ENCODE measurements at places on chromosomes 13 and 19.
A peak's percentile ranks its signal among the peaks of the same experiment; 100 is the strongest.

DNA sequence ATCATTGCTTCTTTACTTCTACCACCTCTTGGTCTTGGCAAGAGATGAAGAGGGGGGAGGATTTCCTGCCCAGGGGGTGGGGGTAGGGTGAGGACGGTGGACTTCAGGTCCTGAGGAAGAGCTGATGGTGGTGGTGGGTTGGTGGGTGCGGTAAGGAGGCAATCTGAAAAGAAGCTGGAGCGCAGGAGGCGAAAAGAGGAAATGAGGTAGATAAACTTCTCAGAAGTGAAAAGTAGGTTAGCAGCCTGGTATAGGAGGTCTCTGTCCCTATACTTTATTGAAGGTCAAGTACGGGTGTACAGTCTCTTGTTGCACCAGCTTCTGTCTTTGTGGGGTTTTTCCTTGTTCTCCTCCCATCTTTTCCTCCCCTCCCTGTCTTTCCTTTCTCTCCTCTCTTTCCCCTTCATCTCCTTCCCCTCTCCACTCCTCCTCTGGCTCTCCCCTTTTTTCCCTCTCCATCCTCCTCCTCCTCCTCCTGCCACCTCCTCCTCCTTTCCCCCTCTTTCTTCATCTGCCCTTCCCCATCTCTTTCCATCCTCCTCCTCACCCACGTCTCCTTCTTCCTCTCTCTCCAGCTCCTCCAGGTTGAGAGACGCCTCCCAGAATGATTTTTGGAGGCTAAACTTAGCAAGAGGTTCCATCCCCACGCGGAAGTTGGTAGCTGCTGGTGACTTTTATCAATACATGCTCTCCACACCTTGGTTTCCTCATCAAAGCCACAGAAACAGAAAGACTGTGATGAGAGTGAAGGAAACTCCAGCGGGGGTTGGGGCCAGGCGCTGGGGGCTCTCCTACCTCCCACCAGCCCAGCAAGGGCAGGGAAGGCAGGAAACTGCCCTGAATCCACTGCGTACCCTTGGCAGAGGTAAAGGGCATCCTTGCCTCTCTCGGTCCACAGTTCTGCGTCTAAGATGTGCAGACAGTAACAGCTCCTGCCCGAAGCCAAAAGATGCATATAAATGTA lies 15.3 kb downstream of the TNFSF14 start:
- no peak for DNase-seq

DNA sequence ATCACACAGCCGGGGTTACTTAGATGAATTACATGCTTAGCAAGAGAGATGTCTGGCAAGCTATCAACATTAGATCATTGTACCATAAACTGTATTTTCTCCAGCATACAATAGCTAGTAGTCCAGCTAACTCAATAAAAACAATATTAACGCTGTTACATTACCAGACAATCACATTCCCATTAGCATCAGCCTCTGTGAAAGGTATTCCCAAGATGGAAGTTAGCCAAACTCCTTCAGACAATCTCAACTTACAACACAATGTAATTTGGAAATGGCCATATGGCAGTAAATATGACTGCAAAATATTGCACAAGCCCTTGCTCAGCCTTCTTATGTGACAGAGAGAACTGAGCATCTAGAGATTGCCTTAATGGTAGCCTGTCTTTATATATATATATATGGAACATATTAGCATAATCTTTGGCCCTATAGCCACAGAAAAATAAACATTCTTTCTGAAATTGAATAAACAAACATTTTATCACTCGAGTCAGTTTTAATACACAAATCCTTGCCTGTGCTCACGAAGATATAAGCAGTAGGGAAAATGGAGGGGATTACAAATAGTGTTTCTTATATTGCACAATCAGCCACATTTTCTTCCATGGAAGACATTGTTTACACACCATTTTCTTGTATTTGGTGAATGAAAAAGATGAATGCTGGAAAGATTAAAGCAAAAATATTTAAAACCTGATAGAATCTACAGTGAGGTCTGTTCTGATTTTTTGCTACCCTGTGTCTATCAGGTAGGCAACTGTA lies 1060.5 kb downstream of the DIAPH3 start:
- DNase-seq: no peak

DNA sequence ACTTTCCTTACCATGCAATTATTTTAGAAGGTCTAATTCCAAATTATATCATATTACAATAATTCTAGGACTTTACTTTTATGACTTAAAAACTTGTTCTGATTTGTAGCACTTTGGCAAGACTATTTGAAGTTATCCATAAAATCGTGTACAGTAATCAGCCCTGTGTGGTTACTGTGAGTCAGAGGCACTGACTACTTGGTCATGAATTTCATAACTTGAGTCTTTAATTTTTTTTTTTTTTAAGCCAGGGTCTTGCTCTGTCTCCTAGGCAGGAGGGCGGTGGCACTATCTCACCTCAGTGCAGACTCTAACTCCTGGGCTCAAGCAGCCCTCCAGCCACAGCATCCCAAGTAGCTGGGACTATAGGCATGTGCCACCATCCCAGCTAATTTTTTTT lies 1319.2 kb upstream of the SLC10A2 start:
- DNase-seq: no peak

DNA sequence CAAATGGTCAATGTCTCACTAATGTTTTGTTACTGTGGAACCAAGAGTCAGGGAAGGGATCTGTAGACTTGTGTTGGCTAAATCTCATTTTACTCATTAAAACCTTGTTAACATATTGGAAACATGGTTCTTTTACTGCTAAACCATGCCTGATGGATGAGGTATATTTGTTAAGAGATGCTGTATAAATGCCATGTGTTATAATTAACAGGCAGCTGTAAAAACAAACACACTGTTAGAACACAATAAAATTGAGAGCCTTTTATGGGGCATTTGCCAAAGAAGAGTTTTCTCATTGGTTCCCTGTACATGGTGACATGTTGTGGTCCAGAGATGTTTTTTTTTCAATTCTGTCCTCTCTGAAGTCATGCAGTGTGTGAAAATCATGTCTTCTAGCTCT lies 121.9 kb downstream of the ESD start:
- DNase-seq: peak; percentile 26

- no peak for DNase-seq
Measured at GRCh38 chr19:50722201-50723013, 757 bp upstream of the CLEC11A start.

DNA sequence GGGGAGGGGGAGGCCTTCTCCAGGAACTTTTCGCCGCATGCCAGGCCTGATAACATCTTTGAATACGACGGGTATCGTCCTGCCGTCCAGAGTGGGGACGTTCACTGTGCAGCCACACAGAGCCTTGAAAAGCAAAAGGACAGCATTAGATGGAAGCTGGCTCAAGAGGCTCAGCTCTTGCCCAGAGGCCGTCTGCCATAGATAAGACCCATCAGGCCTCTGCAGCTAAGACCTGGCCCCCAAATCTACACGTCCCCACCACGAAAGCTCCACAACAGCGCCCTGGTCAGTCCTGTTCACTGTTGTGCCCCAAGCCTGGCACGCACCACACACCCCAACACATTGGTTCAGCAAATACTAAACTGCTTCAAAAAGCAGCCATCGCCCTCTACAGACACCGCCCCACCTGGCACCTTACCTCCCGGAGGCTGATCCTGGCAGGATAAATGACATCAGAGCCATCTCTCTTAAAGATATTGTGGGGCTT lies 2.1 kb downstream of the DNAJB1 start:
- no peak for DNase-seq

DNA sequence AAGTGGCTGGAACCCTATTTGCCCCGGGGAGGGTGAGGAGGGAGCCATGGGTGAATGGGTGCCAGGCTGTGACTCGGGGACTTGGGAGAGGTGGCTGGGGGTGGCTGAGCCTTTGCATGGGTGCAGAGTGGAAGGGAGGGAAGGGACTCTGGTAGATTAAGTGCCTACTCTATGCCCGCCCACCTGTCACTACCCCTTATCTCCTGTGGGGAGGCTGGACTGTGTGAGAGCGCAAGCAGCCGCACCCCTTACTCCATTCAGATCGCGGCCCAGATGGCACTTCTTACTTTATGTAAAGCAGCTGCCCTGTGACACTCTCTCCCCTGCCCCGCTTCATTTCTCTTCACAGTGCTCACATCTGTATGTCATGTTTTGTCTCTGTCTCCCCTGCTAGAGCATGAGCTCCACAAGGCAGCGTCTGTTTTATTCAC lies 2.9 kb downstream of the KASH5 start:
- no peak for DNase-seq

DNA sequence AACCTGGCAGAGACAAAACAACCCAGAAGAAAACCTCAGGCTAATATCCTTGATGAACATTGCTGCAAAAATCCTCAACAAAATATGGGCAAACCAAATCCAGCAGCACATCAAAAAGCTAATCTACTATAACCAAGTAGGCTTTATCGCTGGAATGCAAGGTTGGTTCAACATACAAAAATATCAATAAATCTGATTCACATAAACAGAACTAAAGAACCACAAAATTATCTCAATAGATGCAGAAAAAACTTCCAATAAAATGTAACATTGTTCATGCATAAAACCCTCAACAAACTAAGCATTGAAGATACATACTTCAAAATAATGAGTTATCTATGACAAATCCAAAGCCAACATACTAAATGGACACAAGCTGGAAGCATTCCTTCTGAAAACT lies 8.8 kb downstream of the ZNF724 start:
- DNase-seq: no peak

- DNase-seq: no peak
Measured at GRCh38 chr19:18434411-18435175, 3.3 kb downstream of the ISYNA1 start.

GRCh38 chr13:94210816-94211215 lies 268.7 kb downstream of the DCT start:
- DNase-seq: peak; percentile 51

GRCh38 chr13:35356572-35356971 lies 119.9 kb downstream of the MAB21L1 start:
- no peak for DNase-seq

DNA sequence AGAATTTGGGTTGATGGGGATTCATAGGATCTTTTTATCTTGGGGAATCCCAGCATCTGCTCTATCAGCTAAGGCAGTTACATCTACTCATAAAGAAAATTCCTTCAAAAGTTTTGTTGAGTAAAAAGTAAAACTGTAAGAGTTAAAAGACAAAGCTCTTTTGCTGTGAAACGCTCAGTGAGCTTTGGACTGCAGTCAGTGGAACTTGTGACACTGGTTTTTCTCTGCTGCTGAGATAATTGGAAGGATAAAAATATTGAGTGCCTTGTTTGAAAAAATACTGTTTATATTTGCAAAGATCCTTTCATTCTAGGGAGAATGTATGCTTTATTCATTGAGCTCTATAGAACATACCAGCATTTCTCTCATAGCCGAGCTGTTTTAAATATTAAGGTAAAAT lies 5.3 kb downstream of the NAXD start:
- no peak for DNase-seq

DNA sequence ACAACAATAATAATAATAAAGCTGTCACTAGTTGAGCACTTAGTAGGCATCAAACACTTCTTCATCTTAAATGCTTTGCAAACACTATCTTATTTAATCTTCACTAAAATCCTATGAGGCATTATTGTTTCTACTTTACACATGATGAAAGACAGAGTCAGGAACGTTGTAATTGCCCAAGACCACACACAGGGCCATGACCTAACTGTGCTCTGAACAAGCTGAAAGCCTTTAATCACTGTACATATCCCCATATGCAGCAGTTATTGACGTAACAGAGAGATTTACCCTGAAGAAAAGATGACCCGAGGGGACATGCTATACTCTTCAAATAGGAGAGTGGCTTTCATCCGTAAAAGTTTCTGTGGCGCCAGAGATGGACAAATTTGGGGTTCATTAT lies 53.0 kb downstream of the SACS start:
- DNase-seq: no peak

DNA sequence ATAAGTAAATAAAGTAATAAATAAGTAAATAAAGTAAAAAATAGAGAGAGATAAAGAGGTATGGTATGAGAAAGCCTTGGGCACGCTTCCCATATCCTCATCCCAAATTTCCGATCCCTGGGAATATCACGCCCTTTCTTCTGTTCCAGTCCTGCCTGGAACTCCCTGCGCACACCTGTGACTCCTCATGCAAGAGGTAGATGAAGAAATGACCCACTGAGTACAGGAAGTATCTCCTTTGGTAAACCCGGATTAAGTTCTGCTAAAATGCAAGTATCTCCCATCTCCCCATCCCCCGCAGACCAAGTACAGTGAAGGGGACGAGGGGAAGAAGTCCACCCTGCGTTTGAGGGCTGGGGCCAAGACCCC lies 399 bp upstream of the ZNF136 start:
- DNase-seq: no peak

- DNase-seq: no peak
Measured at GRCh38 chr13:37446503-37446902, 152.1 kb downstream of the POSTN start.

GRCh38 chr19:41860419-41861115 lies 512 bp downstream of the RPS19 start:
- DNase-seq: no peak

DNA sequence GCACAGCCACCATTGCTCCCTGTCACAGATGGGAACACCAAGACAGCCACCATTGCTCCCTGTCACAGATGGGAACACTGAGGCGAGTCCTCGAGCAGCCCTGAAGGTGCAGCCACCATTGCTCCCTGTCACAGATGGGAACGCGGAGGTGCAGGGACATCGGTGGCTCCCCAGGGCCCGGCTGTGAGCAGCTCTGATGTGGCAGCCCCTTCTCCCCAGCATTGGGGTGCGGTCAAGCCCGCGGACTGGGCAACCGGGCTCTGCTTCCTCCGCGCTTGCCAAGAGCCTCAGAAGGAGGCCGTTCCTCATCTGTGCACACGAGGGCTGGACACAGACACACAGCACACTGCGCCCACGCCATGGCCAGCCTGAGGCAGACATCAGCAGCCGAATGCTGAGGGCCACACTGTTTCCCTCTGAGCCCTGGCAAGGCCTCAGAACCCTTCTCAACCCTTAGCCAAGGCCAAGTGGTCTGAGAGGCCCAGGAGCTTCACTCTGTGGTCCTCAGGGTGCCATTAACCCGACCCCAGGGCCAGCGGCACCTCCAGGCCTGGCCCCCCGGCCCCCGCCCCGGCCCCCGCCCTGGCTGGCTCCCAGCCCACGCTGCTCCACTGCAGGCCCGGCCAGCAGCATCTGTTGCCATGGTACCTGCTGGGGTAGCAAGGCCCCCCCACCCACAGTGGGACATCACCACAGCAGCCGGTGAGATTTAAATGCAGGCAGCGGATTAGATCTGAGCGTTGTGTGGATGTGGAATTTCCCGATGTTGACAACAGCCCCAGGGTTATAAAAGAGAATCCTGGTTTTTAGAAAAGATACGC lies 18.4 kb downstream of the C2CD4C start:
- DNase-seq: no peak

DNA sequence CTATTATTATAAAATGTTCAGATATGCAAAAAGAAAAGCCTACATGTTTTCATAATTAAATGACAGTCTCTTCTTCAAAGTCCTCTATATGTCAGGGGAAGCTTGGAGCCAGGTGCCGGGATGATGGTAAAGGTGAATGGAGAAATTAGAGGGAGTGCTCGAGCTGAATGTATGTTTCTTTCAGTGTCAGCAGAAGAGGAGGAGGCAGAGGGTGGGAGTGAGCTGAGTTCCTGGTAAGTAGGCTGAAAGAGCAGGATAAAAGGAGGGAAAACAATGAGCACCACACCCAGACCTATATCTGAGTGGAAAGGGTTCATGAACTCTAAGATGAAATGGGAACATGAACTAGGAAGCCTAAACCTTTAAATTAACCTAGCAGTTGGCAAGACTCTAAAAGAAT lies 307.6 kb upstream of the NBEA start:
- no peak for DNase-seq

Data from HEK293T (cell line).